Activated effector memory CD4-positive, alpha-beta T cell treated with anti-CD3 and anti-CD28 coated beads, Interleukin-2, amount 50 U/mL, for 16 hours (primary cell): ENCODE measurements at places on chromosomes 2 and 18.
A peak's percentile ranks its signal among the peaks of the same experiment; 100 is the strongest.

DNA sequence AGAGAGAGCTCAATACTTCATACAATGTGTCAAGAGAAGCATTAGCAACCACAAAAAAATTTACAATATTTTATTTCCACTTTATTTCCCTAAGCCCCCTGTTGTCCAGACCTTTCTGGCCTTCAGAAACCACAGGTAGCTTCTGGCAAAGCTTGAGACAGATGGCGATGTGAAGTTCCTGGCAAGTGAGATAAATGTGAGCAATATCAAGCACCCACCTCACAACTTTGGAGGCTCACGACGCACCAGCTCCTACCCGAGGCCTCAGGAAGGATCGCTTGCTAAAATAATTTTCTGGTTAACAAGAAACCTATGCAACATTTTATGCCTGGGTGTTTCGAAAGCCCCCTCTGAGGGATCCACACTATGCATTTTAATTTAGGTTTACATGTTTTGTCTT lies 158.1 kb upstream of the CHAC2 start:
- DNase-seq = no peak

DNA sequence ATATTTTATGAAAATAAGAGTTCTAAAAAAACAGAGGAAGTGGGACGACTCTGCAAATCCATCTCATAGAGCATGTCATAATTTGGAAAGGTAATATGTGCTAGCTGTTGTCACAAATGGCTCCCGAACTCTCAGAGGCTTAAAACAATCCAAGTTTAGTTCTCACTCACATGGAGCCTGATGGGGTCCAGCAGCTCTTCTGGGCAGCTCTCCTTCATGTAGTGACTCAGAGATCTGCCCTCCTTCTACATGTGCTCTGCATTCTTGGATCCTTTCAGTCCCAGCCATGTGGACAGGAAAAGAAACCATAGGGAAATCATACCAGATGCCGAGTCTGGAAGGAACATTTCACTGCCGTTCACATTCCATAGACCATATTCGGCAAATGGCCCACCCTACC lies 180.1 kb upstream of the APCDD1 start:
- DNase-seq = no peak

GRCh38 chr2:236943068-236943467 lies 142.6 kb upstream of the COPS8 start:
- DNase-seq = no peak

GRCh38 chr18:46915800-46916550 lies 1.3 kb downstream of the PIAS2 start:
- DNase-seq = no peak

GRCh38 chr2:117875786-117876185 lies 61.3 kb downstream of the DDX18 start:
- DNase-seq = no peak

DNA sequence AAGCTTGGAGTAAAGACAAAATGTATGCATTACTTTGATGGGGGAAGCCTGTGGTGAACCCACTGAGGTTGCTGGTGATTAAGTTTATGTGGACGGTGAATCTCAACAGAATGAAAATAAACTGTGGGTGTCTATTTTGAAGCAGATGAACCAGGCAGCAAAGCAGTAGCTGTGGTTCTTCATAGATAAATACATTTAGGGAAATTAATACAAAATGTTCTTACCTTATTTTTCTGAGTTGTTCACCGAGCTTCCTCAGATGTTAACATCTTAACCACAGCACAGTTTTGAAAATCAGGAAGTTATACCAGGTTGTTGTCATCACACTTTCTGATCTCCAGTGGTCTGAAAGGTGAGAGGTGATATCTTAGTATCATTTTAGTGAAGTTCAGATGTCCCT lies 53.9 kb downstream of the NCK2 start:
- peak; percentile 74 for DNase-seq

DNA sequence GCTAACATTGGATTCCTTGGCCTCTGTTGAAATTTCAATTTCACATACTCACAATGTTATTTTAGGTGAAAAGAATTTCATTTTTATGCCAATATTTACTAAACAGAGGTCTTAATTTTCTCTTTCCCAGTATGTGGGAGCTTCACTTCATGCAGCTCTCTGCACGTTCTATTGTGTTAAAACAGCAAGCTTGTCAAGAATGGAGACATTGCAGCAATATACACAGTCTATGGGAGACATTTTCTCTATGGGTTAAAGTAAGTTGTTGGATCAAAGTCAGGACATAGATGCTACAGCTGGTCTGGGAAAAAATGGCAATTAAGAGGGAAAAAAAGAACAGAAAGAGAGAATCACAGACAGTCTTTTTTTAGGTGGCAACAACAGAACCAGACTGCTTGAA lies 70.4 kb upstream of the ARHGAP15 start:
- DNase-seq = no peak

- no peak for DNase-seq
Observed at GRCh38 chr2:32838418-32838817, 108.3 kb upstream of the LTBP1 start.

DNA sequence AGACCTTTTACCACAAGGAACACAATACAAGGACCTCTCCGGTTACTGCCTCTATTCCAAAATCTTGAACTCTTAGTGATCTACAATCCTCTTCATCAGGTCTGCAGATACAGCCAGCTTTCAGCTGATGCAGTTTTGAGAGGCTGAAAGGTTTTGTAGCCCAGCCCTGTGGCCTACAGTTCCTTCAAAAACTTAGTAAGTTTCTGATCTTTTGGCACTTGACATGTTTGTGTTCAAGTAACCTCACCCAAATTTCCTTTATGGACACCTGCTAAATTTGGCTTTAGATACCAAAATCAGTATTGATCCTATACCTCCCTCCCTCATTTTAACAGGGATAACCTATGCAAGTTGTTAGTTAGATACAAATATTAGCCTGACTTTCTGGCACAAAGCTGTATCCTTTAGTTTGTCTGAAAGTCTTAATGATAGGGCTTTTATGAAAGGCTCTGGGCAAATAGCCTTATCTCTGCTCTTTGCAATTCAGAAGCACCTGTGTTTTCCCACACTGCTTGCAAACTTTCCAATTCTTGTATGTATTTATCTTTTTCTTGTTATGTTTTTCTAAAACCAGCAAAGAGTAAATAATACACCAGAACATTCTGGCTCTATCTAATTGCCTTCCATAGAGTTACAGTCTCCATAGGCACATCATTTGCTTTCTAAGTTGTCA lies 650.5 kb upstream of the KLHL29 start:
- no peak for DNase-seq

- no peak for DNase-seq
Observed at GRCh38 chr2:202064171-202064880, 8.7 kb upstream of the KIAA2012 start.

- DNase-seq = no peak
Observed at GRCh38 chr2:200411831-200412230, 98.0 kb downstream of the KCTD18 start.

DNA sequence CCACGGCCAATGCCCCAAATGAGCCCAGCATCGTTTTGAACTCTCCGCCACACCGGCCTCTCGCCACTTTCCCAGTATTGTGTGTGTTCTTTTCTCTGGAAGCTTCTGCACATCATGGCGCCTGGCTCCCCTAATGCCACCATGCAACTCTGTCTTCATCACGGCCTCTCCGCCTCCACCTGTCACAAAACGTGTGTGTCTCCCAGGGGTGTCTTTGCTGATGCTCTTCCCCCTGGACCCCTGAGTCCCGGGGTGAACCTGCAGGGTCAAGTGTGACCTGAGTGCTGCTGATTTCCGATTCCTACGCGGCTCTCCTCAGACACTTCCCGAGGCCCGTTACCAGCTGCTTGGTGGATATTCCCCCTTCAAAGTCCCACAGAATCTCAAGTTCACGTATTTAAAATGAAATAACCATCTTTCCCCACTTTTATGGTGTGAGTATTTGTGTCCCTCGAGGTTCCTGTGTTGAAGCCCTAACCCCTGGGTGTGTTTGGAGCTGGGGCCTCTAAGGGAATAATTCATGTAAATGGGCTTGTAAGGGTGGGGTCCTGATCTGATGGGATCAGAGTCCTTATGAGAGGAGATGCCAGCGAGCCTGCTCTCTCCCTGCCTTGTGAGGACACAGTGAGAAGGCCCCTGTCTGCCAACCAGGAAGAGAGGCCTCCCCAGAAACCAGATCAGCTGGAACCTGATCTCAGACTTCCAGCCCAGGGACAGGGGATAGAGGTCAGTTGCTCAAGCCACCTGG lies 87.5 kb upstream of the PXDN start:
- DNase-seq = no peak

DNA sequence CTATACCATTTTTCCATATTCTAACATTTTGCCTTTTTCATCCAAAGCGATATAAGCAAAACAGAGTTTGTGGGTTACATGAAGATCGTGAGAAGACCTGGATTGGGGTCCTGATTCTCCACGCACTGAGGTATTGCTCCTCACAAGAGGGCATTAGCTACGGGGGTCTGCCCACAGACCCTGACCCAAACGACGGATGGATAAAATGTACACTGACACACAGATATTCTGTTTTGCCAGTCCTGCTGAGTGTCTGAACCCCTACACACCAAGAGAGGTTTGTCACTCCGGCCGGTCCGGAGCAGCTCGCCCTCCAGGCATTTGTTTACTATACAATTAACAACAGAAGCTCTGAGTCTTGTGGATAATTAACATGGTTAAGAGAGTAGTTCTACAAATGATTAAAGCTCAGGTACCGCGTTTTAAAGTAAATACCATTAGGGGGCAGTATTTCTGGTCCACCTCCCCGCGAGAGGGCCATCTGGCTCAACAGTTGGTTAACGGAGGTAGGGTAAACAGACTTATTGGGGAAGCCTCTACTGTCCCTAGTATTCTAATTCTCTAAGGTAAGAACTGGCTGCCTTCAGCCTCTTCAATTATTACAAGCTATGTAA lies 28.4 kb downstream of the SCYGR8 start:
- no peak for DNase-seq

GRCh38 chr2:122734766-122735424 lies 979.4 kb downstream of the TSN start:
- no peak for DNase-seq

- DNase-seq = no peak
Observed at GRCh38 chr2:30127016-30127893, 19.6 kb upstream of the YPEL5 start.
